ENCODE measurements at places on chromosomes 1 and 21.
A peak's percentile ranks its signal among the peaks of the same experiment; 100 is the strongest.

GRCh38 chr1:64624808-64625207 is 120.1 kb upstream of the RAVER2 start:
- DNase-seq, result no peak

DNA sequence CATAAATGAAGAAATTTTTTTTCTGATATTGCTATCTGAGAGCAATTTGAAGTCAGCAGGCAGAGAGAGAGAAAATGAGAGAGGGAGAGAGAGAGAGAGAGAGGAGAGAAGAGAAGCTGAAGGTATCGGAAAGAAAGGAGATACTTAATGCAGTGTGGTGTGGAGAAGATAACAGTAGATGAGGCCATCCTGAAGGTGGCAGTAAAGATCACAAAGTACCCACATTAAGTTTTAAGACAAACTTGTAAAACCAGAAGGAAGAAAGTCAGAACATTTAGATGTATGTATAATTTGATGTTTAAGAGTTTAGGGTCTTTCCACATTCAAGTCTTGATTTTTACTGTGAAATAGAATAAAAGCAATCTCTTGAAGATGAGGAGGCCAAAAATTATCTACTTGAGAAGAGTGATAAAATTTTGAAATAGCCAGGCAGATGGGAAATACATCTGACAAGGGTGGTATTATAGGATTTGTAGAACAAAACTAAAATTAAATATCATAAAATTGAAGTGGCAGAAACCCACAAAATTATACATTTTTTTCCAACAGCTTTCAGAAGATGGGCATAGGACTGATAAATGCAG is 1753.4 kb downstream of the MRPL39 start:
- no peak for DNase-seq

GRCh38 chr1:212721388-212722247 is 22.0 kb upstream of the BATF3 start:
- DNase-seq, result no peak

GRCh38 chr1:1779691-1780597 is 1.7 kb upstream of the NADK start:
- peak; percentile 81 for DNase-seq

- no peak for DNase-seq
Measured at GRCh38 chr1:155463865-155464650, 98.5 kb downstream of the ASH1L start.

- DNase-seq, result peak; percentile 93
Measured at GRCh38 chr1:154961207-154962155, at the start of gene PYGO2. Gene PYGO2, minus strand, starts transcription at chr1:154961782. Its CDS starts 206 bp downstream, at chr1:154961576.

- DNase-seq, result no peak
Measured at GRCh38 chr1:234154320-234155251, 218.7 kb upstream of the COA6 start.

DNA sequence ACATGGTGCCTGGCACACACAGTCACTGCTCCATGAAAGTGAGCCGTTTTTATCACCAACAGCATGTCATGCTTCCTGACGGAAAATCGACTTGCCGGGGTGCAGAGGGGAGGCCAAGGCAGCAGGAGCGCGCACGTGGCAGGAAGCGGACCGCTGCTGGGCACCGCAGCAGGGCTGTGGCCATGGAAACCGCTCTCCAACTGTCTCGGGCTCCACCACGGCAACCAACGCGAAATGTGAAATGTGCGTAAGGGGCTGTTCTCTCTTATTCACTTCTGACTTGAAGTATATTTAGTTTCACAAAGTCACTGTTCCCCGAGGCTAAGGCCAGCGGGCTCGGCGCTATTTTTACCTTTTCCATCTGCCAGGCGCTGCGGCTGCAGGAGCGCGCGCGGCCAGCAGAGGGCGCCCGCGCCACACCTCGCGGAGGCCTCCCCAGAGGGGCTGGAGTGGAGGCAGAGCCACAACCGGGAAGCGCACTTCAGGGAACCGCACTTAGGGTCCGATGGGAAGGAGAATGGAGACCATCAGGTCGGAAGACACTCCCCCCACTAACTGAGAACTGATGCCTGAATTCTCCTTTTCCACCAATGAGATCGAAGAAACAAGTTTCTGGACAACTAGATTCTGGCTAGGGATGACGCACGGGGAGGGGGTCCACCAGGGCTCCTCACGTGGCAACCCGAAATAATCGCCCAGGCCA is 19.7 kb downstream of the RCC2 start:
- peak; percentile 89 for DNase-seq

GRCh38 chr1:42003433-42003832 is 84.7 kb upstream of the HIVEP3 start:
- DNase-seq, result no peak

DNA sequence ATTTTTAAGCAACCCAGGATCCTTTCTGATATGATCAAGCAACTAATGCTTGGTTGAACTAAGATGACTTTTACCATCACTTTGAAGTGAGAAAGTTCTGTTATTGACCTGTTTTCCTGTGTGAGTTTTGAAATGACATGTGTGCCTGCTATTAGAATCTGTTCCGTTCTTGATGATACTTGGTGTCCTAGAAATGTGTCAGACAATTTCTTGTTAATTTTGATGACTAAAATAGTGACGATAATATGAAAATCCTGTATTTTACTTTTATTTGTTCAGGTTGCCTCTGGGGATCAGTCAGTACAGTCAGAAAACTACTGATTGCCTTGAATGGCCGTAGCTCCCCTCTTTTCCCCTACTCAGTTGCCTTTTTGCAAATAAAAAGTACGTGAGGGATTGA is 228.0 kb downstream of the RYR2 start:
- DNase-seq, result no peak

GRCh38 chr21:15063814-15064575 is 805 bp downstream of the NRIP1 start:
- DNase-seq, result peak; percentile 83

DNA sequence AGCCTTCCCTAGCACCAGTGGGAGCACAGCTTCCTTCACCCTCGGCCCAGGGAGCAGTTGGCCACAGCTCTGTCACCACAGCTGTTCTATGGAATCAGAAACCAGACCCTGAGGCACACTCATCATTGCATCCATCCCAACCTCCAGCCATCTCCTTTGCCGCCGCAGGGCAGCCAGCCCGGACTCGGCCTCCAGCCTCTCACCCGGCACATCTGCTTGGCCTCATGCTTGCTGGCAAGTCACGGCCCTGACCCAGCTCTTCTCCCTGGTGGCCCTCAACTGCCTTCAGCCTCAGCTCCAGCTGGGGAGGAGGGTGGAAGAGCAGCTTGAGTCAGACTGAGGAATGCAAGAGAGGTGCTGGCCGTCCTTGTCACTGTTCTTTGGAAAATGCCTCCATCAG is 59.8 kb downstream of the TOR1AIP2 start:
- DNase-seq, result no peak
